ENCODE measurements at places on chromosomes 16 and 17.

- no peak for DNase-seq
Observed at GRCh38 chr16:8251727-8252126, 338.6 kb downstream of the TMEM114 start.

- DNase-seq: no peak
Observed at GRCh38 chr16:12661656-12662172, 142.0 kb downstream of the CPPED1 start.

DNA sequence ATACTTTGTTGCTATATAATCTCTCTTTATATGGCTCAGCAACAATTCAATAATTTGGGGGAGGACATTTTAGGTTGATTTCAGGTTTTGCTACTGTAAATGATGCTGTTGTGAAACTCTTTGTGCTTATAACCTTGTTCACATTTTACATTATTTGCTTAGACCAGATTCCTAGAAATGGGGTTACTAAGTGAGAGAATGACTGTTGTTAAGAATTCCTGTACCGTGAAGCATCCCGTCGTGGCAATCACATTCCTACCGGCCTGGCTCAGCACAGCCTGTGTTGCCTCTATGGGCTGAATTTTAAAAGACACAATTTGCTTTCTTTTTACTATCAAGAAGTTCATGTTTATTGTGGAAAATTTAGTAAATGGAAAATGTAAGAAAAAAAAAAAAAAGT is 31.4 kb downstream of the B9D1 start:
- DNase-seq: no peak

- no peak for DNase-seq
Observed at GRCh38 chr17:61251939-61252865, 147.4 kb upstream of the TBX2 start.

- DNase-seq: no peak
Observed at GRCh38 chr17:79949656-79950209, 85.9 kb downstream of the TBC1D16 start.

DNA sequence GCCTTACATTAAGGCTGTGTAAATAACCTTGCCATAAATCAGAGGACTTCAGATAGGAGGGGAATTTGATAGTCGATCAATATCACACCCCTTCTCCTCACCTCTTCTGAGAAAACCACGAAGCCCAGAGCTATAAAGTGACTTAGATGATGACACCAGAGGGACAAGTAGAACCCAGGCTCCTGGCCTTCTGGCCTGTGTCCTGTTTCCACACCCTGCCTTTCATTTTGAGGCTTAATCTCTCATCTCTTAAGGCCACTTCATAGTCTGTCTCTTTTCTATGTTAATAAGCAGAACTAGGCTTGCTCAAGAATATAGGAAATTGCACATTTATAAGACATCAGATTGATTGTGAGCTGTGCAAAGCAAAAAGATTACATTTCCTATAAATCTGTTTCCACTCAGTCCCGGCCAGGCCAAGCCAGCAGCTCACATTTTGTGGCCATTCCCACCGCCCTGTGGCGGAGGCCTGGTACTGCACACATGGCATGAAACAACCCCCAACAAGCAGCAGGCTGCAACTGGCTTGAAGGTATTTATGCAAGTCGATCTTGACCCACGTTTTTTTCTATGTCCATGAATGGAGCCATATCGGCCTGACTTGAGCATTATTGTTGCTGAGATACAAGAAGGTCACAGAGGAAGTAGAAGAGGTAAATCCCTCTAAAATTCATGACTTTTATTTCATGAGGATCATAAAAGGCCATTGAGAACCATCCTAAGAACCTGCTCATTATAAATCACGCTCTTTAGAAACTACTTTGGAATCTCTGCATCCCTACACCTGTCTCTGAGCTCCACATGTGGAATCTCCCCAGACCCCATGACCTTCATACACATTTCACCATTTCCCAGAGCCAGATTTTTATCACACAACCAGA is 93.7 kb downstream of the PMP22 start:
- DNase-seq: no peak

DNA sequence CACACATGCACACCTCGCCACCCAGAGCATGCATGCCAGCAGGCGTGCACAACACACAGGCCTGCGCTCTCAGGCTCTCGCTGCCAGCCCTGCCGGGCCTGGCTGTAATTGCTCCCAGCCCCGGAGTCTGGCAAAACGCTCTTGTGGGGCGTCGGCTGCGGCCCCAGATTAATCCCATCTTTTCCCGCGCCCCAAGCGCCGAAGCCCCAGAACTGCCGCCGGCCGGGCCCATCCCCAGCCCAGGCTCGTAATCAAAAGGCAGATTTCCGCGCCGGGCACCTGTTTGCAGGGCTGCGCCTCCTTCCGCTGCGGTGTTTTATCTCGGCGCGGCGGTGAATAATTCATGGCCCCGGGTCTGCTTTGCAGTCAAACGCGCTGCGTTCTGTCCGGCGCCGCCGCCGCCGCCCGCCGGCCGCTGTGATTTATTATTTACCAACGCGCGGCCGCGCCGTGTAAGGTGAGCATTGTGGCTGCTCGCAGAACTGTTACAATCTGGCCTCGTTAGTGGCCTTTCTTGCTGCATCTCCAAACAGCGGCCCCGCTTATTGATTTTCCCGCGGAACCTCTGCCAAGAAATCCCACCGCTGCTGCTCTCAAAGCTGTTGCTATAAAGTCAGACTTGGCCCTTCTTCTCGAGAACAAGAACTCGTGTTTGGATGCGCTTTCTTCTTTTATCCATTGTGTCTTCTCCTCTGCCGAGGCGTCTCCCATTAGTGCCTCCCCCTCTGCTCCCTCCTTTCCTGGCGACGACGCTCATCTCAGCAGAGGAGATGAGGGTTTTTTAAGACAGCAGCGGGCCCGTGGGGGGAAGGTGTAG is 126.1 kb downstream of the IRX5 start:
- no peak for DNase-seq

DNA sequence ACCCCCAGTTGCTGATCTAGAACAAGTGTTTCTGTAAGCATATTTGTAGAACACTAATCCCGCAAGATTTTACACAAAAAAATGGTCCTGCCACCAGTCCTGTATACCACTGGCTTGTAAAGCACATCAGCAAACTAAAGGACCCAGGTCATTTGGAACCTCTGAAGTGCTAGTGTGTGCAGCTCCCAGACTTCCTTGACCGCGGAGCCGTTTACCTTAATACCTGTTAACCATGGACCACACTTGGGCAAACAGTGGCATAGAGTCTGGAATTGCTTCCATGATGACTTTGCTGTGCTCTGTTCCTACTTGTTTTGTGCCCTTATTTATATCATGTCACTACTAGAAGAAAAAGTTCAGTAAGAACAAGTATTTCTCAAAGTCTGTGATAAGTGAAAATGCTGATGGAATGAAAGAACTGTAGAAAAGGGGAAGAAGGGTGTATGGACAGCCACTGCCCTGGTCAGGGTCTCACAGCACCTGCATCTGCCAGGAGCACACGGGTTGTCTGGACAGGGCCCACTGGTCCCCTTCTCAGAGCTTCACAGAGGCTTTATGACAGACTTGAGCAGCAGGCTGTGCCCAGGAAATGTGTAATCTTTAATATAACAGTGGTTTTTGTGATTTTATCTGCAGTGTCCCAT is 29.3 kb downstream of the ALDH3A2 start:
- DNase-seq: no peak

- peak; percentile 70 for DNase-seq
Observed at GRCh38 chr17:8162233-8162996, at the start of gene VAMP2. VAMP2 (minus strand) TSS chr17:8162948; CDS start chr17:8162879, 69 bp downstream.

- no peak for DNase-seq
Observed at GRCh38 chr17:48621410-48622392, 4.5 kb downstream of the HOXB9 start.

GRCh38 chr17:67285360-67285759 is 40.4 kb upstream of the HELZ start:
- DNase-seq: no peak

DNA sequence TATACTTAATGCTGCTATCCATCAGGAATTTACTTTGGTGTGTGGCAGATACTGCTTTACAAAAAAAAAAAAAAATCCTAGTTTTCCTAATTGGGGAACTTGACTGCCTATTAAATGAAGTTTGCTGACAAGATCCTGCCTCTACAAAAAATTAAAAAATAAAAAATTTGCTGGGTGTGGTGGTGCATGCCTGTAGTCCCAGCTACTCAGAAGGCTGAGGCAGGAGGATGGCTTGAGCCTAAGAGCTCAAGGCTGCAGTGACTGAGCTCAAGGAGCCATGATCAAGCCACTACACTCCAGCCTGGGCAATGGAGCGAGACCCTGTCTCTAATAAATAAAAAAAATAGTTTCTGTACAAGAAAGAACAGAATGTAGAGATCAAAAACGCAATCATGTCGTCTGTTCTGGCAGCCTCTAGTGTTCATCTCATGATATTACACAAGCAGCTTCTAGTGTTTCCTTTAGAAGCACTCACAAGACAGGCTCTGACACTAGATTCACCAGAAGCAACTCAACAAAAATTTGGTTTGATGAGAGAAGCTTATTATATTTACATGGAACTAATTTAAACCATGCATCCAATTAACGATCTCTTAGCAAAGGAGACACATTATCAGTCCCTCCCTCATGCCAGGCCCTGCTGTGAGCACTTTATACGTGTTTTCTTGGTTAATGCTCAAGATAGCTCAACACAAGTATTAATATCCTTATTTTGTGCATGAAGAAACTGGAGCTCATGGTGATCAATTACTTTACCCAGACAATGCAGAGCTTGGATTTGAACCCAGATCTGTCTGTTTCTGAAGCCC is 6.8 kb upstream of the KRTAP17-1 start:
- DNase-seq: no peak

GRCh38 chr17:17946093-17946492 is 26.1 kb downstream of the TOM1L2 start:
- no peak for DNase-seq

- DNase-seq: no peak
Observed at GRCh38 chr16:47519996-47520679, 59.0 kb downstream of the PHKB start.

GRCh38 chr17:80319262-80319998 is 58.8 kb downstream of the RNF213 start:
- no peak for DNase-seq

- no peak for DNase-seq
Observed at GRCh38 chr17:8695916-8696415, 48.7 kb downstream of the CCDC42 start.

GRCh38 chr17:83144421-83145357 is 65.3 kb downstream of the METRNL start:
- no peak for DNase-seq

DNA sequence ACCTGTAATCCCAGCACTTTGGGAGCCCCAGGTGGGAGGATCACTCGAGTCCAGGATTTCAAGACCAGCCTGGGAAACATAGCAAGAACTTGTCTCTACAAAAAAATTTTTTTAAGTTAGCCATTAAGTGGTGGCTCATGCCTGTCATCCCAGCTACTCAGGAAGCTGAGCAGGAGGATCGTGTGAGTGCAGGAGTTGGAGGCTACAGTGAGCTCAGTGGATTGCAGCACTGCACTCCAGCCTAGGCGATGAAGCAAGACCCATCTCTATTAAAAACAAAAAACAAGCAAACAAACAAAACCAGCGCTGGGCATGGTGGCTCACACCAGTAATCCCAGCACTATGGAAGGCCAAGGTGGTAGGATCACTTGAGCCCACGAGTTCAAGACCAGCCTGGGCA is 38.0 kb downstream of the HEATR3 start:
- DNase-seq: no peak

DNA sequence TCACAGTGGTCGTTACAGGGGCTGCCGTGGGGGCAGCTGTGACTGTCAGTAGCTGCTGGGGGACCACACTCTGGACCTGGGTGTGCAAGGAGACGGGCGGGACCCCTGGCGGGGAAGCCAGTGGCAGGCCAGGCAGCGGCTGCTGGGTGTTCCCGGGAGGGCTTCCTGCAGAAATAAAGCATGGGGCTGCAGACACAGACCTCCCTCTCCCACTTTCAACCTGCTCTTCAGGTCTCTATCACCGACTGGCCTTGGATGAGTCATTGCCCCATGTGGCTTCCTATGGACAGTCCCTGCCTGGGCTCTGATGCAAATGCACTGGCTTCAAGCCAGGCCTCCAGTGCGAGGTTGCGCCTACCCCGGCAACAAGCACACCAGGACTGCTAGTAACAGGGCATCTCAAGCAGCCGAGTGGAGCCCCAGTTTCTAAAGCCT is 17.2 kb downstream of the SREBF1 start:
- peak; percentile 30 for DNase-seq

GRCh38 chr17:35244341-35245195 is 1.7 kb downstream of the SLFN5 start:
- DNase-seq: peak; percentile 64

GRCh38 chr17:68318103-68318991 is 27.1 kb downstream of the ARSG start:
- no peak for DNase-seq

DNA sequence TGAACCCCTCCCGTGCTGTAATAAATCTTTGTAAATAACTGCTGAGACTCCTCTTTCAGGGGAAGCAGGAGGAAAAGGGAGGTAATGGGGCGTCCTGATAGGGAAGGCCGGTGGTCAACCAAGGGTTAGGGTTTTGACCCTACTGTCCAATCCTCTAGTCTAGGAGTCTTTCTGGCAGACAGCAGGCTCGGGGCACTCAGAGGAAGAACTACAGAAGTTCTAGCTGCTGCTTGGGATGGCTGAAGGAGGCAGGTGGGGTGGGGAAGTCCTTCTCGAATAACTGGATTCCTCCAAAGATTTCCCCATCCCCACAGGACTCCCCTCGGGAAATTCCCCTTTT is 387 bp upstream of the STARD3 start:
- no peak for DNase-seq

- DNase-seq: no peak
Observed at GRCh38 chr16:85528528-85529387, 84.4 kb upstream of the GSE1 start.

GRCh38 chr17:17749921-17750320 is 68.7 kb downstream of the RAI1 start:
- peak; percentile 25 for DNase-seq

DNA sequence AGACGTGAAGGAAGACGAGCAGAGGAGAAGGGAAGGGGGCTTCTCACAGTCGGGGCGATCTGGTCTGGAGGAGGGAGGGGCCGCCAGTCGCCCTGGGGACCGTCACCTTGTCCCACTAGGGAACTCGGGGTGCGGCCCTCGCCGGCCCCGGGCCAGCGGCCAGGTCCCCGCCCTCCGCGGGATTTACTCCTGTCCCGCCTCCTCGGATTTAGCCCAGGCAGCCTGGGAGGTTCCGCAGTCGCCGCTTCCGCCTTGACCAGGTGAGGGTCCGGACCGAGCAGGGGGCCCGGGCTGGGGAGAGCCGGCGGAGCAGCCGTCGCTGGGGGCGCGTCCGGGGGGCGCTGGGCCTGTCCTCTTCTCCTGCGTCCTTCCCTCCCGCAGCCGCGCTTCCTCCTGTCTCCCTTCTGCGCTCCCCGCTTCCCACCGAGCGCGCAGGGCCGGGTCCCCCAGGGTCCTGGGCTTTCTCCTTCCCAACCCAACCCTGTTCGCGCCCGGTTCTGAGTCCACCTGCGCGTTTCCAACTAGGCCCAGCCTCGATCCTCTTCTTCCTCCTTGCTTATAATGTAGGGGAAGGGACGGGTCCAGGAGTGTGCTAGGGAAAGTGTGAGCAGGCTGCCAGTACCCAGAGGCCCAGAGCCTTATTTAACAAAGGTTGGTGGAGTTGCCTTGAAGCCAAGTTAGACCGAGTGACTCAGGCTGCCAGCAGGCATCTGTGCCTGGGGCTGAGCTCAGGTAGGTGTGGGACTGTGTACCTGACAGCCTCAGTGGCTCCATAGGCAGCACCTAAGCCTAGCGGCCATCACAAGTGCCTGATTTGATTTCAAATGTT is at the start of gene TNK1:
TNK1 (plus strand) TSS at position 235 of the 829 bp plus-strand sequence. CDS start 1,838 bp downstream, outside the sequence.
- no peak for DNase-seq

Data from stimulated activated CD4-positive, alpha-beta T cell treated with anti-CD3 and anti-CD28 coated beads, TNF-alpha, amount 100 ng/mL, for 4 hours (primary cell).